Stimulated activated CD4-positive, alpha-beta T cell treated with anti-CD3 and anti-CD28 coated beads, Interleukin-4, amount 100 ng/mL, for 4 hours (primary cell): ENCODE measurements at places on chromosomes 13 and 19.
A peak's percentile ranks its signal among the peaks of the same experiment; 100 is the strongest.

- no peak for DNase-seq
Observed at GRCh38 chr13:64347664-64348063, 2882.5 kb downstream of the PCDH9 start.

DNA sequence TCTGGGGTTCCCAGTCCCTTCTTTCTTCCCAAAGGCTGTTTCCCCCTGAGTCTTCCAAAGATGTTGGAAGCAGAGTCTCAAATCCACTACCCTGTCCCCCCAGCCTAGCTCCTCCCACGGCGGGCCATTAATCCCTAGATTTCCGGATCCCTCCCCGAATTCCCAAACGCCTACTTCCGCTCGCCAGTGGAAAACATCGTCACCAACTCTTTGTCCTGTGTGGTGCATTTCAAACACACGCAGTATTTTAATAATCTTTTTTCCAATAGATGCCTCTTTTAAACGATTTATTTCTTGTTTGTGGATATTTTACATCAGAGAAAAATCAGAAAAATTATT is 610 bp downstream of the ZNF791 start:
- no peak for DNase-seq

DNA sequence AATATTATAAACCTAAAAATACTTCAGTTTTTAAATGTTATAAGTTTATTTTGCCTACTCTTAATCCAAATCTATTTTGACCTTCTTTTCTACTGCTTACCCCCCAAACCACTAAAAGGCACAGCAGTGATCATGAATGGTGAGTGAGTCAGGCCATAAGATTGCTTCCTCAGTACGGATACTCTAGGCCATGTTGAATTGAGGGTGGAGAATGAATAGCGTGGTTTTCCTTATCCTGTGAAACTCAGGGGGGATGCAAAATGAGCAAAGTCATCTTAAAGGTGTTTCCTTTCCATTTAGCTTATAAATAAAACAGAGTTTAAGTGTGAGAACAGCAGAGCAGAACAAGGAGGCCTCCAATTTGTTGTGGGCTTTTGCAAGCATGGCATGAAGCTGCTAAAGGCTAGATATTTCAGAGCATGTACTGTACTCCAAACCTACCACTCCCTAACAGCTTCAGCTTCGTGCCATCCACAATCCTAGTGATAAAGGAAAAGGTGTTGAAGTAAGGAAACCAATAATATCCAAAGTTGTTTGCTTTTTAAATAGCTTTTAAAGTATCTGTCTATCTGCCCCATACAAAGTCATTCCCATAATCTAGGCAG is 25.0 kb downstream of the SERPINE3 start:
- DNase-seq: no peak

GRCh38 chr13:93794197-93794885 is 567.7 kb downstream of the GPC6 start:
- DNase-seq: peak; percentile 12

GRCh38 chr13:98508280-98508679 is 68.6 kb downstream of the STK24 start:
- no peak for DNase-seq

DNA sequence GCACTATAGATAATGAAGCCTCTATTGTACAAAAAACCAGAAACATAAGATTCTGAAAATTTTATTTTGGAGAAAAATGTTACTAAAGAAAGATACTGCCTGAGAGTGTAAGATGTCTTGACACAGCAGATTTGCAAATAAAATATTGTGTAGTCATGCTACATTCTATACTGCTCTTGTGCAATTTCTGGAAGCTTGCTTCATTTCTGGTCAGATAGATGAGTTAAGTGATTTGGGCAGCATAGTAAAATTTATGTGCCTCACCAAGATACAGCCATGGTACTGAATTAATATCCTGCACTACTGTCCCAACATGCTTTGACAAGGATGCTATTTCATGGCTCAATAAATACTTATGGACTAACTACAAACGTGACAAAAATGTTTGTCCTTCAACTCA is 55.1 kb upstream of the STARD13 start:
- DNase-seq: no peak

GRCh38 chr19:17943274-17944221 is 10.7 kb downstream of the CCDC124 start:
- DNase-seq: no peak
